Stimulated activated CD4-positive, alpha-beta T cell treated with anti-CD3 and anti-CD28 coated beads, Interleukin-1b, Interleukin-23, amount 100 ng/mL, for 1 hour (primary cell): ENCODE measurements at places on chromosomes 6 and 20.
A peak's percentile ranks its signal among the peaks of the same experiment; 100 is the strongest.

GRCh38 chr6:31094389-31094881 is 17.9 kb downstream of the C6orf15 start:
- no peak for DNase-seq

DNA sequence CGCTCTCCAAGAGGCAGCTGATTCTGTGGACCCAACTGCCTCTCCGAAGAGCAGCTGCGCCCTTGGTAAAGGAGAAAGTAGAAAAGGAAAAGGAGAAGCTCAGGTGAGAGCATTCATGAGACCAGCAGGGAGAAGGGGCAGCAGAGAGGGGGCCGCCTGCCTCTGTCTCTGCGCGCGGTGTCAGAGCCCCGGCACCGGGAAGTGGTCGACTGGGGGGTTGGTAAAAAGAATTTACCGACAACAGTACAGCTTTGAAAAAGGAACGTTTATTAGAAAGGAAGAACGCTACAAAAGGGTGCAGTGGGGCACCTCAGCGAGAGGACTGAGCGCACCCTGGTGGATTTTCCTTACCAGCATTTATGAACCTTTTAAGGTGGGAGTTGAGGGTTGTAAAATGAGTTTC is 61.9 kb downstream of the GPR6 start:
- DNase-seq = no peak

GRCh38 chr20:4569092-4569491 is 152.6 kb upstream of the PRND start:
- no peak for DNase-seq

GRCh38 chr6:118775381-118775780 is 118.6 kb upstream of the ASF1A start:
- DNase-seq = no peak

- DNase-seq = no peak
Measured at GRCh38 chr6:20632696-20633095, 98.4 kb downstream of the CDKAL1 start.

DNA sequence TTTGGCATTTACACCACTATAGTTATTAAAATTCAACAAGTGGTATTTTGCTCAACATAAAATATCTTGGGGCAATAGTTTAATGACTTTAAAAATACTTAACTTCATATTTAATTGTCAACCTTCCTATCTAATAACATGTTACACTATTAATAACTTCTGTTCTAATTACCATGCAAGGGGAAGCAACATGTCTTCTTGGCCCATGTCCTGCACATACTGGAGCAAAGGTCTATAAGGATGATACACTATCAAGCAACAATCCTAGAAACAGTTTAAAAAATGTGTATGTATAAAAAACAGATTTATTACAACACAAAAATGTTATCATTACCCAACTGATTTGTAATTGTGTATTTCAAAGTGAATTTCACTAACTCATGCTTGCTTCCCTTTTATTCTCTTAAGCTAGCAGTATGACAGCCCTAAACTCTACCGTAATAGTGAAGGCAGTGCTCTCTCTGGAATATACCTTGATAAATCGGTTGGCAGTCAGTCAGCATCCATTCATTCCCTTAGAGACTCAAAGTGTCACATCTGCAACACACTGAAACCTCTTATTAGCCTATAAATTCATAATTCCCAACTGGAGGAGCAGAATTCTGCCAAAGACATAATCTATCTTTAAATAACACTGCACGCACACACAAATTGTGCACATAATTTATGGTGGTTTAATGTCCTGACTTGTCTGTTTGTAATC is 18.3 kb downstream of the CCNC start:
- DNase-seq = no peak

- DNase-seq = peak; percentile 10
Measured at GRCh38 chr6:45922728-45923351, 92.8 kb downstream of the CLIC5 start.

DNA sequence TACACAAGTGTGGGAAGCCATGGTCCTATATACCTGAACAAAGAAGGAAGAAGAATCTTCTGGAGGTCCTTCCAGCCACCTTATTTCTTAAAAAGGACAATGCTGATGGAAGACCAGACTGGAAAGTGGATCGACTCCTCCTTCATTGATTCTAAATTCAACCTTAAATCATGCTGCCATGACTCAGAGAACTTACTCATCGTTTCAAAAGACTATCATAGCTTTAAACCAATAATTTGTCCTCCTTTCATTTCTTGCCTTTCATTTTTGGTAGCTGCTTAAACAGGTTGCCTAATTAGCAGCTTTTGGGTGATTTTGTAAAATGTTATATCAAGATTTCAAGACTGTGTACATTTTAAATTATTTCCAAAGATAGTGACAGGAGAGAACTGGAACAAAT is 60.8 kb downstream of the RTN4IP1 start:
- no peak for DNase-seq

GRCh38 chr20:34907616-34908469 is 31.4 kb downstream of the ACSS2 start:
- DNase-seq = no peak

DNA sequence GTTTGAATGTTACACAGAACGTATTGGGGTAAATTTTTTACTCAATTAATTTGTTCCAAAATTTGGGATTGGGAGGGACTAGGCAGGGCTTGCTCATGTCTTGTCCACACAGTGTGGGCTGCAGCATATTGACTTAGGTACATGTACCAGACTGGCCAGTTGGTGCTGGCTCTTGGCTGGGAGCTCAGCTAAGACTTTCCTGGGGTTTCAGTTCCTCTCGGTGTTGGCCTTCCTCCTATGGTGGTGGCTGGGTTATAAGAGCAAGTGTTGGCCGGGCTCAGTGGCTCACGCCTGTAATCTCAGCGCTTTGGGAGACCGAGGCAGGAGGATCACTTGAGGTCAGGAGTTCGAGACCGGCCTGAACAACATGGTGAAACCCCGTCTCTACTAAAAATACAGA is 4.9 kb downstream of the CENPQ start:
- DNase-seq = no peak

DNA sequence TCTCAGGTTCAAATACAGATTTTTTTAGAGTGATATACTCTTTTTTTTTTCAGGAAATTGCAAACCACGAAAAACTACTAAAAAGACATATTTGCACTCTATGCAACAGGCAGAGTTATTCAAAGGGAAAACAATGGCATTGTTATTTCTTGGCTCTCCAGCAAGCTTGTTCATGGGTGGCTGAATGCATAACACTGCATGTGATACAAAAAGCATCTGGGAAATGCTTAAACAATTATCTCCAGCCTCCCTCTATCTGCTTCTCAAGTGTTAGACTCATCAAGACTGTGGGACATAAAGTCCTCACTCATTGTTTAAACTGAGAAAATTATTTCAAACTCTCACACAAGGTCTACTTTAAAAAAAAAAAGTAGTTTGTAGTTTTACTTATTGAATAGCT is 7.3 kb upstream of the COL12A1 start:
- DNase-seq = no peak

- peak; percentile 27 for DNase-seq
Measured at GRCh38 chr20:49484180-49485140, 2.0 kb upstream of the KCNB1 start.

GRCh38 chr6:25122001-25122400 is 157.2 kb upstream of the CARMIL1 start:
- DNase-seq = no peak

DNA sequence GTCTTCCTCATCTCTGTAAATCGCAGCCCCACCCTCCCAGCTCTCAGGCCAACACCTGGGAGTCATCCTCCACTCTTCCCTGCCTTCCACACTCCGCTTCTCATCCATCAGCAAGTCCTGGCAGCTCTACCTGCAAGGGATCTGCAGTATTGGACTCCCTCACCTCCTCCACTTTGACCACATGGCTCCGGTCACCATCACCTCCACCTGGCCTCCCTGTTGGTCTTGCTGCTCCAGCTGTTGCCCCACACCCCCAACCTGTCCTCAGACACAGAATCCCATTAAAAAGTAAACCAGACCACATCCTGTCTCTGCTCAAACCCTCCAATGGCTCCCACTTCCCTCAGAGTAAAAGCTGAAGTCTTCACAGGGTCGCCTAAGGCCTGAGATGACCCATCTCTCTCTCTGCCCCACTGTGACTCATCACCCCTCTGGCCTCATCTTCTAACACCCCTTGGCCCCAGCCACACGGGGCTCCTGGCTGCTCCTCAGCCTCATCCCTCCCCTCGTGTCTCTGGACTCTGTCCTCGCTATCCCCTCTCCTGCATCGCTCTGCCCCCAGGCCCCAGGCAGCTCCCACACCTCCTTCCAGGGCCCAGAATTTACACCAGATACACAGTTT is 185.1 kb upstream of the SULF2 start:
- DNase-seq = no peak

DNA sequence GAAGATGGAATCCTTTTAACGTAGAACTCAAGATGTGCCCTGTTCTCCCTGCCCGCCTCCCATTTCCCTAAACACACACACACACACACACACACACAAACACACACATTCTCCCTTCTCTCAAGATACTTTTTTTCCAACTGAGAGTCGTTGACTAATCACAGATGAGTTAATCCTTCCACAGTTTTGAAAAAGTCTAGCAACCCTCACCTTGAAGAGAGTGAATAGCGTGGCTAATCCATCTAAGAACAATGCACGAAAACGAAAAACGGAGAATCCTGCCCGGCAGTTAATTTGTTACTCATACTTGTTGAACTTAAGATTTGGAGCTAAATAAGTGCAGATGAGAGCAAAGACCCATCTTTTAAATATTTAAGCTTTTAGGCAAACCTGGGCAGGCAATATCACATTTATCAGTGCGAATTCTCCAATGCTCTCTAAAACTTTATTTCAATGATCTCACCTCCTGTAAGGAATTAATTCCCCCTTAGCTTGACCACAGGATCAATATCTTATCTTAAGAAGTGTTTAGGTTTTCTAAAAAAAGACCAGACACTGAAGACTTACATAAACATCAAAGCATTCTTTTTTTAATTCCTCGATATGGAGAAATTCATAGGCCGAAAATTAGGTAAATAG is 1.1 kb downstream of the AGPAT4 start:
- no peak for DNase-seq

DNA sequence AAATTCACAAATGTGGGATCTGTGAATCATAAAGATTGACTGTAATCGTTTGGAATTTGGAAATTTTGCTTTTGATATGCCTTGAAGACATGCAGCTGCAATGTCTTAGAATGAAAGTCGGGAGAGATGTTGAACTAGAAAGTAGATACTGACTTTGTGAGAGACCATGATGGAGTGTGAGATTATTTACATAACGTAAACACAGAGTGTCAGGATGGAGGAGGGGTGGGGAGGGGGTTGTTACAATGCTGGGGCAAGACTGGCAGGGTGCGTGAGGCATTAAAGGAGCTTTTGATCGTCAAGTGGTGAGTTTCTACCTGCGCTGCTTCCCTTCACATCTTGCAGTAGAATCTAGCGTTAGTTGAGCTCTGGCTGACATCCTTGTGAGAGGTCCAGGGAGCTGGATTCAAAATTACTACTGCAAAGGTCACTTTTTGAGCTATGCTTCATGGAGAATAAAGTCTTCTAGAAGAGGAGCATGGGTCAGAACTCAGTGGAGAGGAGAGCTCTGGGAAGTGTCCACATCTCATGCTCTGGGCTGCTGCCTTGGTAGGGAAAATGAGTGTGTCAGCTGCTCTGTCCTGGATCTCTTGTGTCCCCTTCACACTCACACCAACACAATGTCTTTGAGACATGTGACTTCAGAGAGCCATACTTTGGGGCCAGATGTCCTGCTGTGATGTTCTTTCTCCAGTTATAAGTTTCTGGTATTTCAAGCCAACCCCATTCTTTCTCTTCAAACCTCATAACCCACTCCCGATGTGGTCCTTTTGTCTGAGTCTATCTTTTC is 105.2 kb upstream of the CITED2 start:
- DNase-seq = no peak

DNA sequence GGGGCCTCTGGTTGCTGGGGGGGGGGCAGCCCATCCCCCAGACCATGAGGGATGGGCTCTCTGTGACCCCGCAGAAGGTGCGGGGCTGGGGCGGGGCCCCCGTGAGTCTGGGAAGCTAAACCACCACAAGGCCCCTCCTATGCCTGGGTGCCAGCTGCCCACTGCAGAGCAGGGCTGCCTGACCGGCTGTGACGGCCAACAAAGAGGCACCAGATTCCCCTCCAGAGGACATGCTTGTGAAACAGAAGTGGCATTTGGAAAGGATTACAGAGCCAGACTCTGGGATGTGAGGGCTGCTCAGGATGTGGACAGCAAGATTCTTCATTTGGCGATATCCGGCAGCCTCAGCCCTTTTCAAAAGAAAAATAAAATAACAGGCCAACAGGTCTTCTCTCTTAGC is 16.5 kb upstream of the NTSR1 start:
- no peak for DNase-seq

- no peak for DNase-seq
Measured at GRCh38 chr6:14120546-14120945, 3.0 kb downstream of the CD83 start.

- DNase-seq = no peak
Measured at GRCh38 chr6:10567256-10568026, 46.3 kb downstream of the GCNT2 start.

- no peak for DNase-seq
Measured at GRCh38 chr20:63058696-63059335, 52.1 kb upstream of the BHLHE23 start.

GRCh38 chr6:7649037-7649810 is 59.2 kb downstream of the SNRNP48 start:
- DNase-seq = no peak

- no peak for DNase-seq
Measured at GRCh38 chr6:52518279-52518945, 58.4 kb downstream of the TRAM2 start.

- DNase-seq = no peak
Measured at GRCh38 chr20:9342651-9343050, 171.7 kb upstream of the LAMP5 start.

DNA sequence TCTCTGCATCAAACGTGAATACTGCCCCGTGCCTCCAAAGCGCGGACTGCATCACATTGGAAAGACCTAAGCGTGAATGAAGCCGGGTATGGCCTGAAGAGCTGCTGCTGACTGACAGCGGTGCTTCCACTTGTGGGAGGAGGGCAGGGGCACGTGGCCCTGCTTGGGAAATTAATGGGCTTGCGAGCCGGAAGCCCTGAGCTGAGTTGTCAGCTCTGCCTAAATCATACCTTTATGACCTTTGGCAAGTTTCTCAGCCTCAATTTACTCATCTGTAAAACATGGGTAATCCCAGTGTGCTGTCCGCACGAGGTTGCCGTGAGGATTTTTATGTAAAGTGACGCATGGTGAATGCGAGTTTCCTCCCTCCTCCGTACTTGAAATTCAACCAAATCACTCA is 67.0 kb upstream of the FOXQ1 start:
- DNase-seq = no peak

- no peak for DNase-seq
Measured at GRCh38 chr6:83514866-83515466, 2.6 kb downstream of the PRSS35 start.

DNA sequence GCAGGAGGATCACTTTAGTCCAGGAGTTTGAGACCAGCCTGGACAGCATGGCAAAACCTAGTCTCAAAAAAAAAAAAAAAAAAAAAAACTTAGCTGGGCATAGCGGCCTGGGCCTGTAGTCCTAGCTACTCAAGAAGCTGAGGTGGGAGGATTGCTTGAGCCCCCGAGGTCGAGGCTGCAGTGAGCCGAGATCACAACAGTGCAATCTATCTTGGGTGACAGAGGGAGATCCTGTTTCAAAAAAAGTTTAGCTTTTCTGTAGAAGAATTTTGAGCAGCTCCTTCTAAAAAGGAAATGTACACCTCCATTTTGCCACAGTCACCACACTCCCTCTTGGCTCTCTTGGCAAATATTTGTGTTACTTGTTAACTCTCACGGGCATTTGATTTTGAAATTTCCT is 505.8 kb downstream of the DOK5 start:
- DNase-seq = no peak

GRCh38 chr6:98054453-98054852 is 771.4 kb upstream of the MMS22L start:
- no peak for DNase-seq

- DNase-seq = no peak
Measured at GRCh38 chr6:25042036-25042521, 106.3 kb upstream of the RIPOR2 start.
